ENCODE measurements at places on chromosomes 12 and 14.
A peak's percentile ranks its signal among the peaks of the same experiment; 100 is the strongest.

- no peak for DNase-seq
These were observed 195.9 kb upstream of the PLEKHG7 start for GRCh38 chr12:92506891-92507290.

- DNase-seq = no peak
These were observed 87.9 kb downstream of the ALX1 start for GRCh38 chr12:85367936-85368335.

DNA sequence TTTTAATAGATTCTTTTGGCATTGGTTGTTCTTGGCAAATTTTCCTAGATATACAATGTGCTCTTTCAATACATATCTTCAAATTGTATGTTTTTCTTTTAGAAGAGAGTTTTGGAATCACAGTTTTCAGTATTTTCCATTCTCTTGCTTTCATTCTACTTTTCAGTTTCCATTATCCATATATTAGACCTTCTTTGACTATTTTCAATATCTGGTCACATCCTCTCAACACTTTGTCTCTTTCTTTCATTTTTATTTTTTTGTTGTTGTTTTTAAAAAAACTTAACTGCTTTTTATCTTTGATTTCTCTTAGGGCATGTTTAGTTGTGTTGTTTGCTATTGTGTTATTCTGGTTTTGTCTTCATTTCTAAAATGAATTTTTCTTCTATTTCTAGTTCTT, 59.9 kb upstream of the CLMN start:
- no peak for DNase-seq

- no peak for DNase-seq
These were observed 22.1 kb downstream of the BAZ1A start for GRCh38 chr14:34853041-34853440.

DNA sequence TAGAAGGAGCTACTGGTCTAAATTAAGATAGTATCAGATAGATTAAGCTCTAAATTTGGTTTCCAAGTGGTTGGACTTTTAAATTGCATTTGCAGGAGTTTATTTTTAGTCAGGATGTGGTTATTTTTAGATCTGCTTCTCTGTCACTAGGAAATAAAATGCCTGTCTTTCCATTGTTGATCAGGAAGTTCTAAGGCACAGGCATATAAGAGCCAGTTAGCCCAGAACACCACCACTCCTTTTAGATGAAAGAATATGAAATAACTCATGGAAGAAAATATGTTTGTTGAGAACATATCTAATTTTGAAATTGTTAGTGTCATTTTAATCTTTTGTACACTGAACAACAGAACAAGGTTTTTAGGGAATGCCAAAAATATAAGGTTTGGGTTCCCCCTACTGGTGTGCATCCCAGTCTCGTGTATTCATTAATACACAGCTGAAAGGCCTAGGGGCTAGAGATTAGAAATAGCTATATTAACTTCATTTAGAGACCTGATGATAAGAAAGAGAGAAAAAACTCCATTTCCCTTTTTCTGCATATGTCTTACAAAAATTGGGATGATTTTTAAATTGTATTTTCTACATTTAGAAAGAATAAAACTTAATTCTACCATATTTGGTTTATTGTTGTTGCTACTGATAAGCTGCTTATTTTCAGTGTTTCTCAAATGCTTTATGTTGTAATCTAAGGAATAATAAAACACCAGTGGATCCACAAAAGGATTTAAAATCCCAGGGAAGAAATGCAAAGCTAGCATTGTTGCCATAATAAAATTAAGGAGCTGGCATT, 67.2 kb downstream of the RIC8B start:
- DNase-seq = peak; percentile 6

- no peak for DNase-seq
These were observed 147.6 kb downstream of the NDUFA12 start for GRCh38 chr12:94855853-94856252.

DNA sequence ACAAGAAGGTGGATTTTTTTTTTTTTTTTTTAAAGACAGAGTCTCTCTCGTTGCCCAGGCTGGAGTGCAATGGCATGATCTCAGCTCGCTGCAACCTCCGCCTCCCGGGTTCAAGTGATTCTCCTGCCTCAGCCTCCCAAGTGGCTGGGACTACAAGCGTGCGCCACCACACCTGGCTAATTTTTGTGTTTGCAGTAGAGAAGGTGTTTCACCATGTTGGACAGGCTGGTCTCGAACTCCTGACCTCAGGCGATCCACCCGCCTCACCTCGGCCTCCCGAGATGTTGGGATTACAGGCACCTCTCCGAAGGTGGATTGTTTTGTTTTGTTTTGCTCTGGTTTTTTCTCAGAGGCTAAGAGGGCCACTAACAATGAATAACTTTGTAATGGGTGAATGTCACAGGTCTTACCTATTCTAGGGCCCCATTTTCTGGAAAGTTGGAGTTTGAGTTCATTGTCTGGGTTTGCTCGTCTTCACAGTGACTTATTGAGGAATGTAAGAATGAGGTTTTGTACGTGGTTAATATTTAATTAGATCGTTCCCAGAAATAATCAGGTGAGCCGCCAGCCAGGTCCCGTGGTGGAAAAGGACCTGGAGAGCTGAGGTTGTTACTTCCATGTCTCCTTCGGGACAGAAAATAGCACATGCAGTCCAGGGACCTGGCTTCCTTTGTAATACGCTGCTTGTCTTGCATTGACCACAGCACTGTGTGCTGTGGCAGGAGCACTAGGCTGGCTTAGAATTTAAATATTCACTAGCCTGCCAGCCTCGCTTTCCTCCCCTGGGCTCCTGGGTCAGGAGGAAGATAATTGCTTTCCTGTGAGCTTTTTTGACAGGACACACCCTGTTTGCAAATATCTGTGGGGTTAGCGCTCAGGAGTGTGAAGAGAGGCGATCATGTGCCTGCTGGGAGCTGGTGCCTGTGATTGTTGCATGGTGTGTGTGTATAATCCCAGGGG, 2.3 kb downstream of the HIP1R start:
- no peak for DNase-seq

- no peak for DNase-seq
These were observed 259.7 kb downstream of the NELL2 start for GRCh38 chr12:44616402-44616801.

- no peak for DNase-seq
These were observed 64.7 kb downstream of the KIF26A start for GRCh38 chr14:104203071-104203425.

DNA sequence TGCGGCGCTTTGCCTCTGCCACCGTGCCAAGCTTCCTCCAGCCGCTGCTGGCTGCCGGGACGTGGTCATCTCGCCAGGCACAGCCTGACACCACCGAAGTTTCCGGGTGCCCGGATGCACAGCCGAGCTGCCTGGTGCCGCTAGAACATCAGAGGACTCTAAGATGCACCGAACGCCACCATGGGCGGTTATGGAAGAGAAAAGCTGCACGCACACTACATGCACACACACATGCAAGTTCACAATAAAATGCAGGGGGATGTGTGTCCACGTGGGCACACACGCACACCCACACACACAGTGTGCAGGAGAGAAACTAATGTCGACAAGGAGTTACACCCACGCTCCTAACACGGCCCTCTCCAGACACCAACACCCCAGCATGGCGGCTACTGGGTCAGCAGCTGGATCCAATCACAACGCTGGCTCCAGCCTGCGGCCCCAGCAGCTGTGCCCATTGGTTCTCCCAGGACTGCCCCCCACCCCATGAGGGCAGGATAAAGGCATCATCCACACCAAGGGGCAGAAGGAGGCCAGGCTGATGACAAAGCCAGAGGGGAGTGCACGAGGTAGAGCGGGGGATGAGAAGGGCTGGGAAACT, 82.7 kb downstream of the BCL11B start:
- DNase-seq = no peak

GRCh38 chr12:116015525-116015924, 262.0 kb downstream of the MED13L start:
- DNase-seq = no peak

GRCh38 chr12:124684971-124685688, 117.7 kb upstream of the NCOR2 start:
- no peak for DNase-seq

DNA sequence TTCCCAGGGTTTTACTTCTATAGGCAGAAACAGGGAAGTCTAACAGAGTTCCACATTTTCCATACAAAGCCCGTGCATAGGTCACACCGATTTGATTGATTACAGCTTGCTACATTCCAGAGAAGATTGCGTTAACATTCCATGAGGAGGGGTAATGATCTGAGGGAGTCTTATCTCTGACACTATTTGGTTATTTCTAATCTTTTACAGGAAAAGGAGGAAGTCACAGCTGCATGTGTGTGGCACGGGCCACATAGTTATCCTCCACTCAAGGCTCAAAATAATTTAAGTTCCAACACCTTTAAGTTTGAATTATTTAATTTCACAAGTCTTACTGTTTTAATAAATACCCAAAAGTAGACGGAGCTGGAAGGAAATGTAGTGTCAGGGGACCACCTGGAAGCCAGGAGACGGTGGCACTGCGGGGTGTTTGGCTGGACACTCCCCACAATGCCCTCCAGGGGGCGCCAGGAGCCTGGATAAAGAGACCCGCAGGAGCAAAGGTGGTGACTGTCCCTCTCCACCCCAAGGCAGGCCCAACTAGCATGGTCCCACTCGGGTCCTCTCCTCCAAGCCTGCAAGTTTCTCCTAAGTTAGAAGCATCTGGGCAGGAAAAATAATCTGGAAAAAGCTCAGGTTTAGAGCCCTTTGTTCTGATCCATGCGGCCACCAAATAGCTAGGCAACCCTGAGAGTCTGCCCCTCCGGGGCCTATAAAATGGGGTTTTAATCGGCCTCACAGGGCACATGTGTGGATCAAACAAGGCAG, 20.2 kb downstream of the KRT8 start:
- DNase-seq = peak; percentile 78

- DNase-seq = no peak
These were observed 146.7 kb downstream of the DYRK2 start for GRCh38 chr12:67795236-67795635.

DNA sequence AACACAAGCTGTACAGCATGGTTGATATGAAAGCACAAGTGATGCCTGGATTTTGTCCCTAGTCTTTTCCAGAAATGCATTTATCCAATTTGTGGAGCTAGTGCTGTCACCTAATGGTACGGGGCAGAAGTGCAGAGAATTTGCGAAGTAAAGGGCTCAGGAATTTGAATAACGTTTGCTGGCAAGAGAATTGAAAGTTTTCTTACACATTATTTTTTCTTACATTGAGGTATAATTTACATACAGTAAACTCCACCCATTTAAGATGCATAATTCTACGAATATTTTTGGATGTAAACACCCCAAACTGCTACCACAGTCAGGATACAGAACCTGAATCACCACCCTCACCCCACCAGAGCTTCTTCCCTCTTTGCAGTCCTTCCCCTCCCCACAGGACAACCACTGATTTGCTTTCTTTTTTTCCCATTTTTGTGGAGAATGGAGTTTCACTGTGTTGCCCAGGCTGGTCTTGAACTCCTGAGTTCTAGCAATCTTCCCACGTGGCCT, 3.5 kb downstream of the AICDA start:
- DNase-seq = no peak

- no peak for DNase-seq
These were observed 156.3 kb downstream of the NUBPL start for GRCh38 chr14:31717294-31718085.

GRCh38 chr12:31790759-31791158, 61.9 kb upstream of the AMN1 start:
- DNase-seq = no peak

DNA sequence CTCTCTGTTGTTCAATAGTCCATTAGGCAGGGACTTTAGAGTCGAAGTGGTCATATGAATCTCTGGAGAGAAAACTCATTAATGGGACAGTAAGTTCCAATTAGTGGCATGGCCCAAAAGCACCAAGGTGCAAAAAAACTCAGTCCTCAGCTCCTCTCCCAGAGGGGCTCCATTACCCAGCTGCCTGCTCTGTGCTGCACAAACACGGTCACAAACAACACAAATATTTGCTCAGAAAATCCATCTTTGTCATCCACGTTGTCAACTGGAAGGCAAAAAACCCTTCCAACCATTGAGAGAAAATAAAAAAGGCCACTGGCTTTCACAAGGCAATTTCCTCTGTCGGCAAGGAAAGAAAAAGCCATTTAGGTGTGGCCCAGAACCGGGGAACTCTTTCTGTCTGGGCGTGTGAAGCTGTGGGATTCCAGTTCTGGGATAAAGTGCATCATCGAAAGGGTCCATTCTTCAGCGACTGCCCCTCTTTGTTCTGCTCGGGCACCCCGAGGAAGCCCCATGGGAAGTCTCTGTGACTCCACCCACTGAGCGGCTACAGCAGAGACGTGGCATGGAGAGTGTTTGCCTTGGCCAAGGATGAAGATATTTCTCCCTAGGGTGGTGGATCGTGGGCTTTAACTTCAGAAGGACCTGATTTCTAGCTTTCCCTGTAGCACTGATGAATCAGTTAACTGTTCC, 137.6 kb downstream of the VRK1 start:
- no peak for DNase-seq

GRCh38 chr12:119949145-119949544, 39.9 kb upstream of the BICDL1 start:
- DNase-seq = no peak

DNA sequence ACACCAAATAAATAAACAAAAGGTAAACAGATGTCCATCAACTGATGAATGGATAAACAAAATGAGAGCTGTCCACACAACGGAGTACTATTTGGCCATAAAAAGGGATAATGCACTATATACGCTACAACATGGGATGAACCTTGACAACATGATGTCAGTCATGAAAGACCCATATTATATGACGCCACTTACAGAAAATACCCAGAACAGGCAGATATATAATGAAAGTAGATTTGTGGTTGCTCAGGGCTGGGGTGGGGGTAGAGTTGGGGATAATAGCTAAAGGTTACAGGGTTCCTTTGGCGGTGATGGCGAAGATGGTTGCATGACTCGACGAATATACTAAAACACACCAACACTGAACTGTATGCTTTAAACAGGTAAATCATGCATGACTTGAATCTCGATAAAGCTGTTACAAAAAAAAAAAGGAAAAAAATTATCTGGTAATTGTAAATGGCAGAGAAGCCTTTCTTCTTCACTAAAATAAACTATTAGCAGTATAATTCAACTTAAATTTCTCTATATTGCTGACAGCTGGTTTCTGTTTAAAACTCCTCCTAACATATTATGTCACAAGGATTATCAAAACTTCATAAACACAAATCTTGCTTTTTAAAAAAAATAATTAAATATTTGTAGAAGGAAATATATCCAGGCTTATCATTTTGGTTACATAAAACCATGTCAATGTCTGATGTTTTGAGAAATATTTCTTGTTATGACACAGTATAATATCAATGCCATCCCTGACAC, 13.9 kb downstream of the CDC42BPB start:
- DNase-seq = no peak
